ENCODE measurements at places on chromosomes 16 and 17.

GRCh38 chr16:4093495-4094126, 22.6 kb downstream of the ADCY9 start:
- DNase-seq, result no peak

- DNase-seq, result no peak
Measured at GRCh38 chr17:18877104-18877645, 19.2 kb downstream of the PRPSAP2 start.

DNA sequence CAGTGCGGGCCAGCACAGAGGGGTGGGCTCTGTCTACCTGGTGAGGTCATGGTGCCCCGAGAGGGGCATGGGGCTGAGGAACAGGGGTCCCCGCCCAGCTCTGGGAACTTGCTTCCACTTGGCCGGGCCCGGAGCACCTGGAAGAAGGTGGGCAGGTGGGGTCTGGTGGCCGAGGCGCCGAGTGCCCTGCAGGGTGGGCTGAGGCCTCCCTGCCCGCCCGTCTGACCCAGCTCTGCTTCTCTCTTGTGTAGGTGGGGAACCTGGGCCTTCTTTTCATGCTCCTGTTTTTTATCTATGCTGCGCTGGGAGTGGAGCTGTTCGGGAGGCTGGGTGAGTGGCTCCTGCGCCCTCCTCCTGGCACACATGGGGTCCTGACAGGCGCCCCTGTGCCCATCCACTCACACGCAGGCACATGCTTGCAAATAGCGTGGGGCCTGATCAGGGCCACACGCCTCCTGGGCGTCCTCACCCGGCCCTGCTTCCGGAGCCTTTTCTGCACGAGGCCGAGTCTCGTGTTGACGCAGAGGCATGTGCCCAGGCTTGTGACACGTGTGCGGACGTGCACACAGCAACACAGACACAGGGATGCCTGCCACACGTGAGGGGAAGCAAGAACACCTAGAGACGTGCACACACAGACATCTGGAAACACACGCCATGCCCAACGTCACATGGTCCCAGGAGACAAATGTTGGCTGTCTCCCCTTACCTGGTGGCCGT, 8.2 kb downstream of the TPSG1 start:
- no peak for DNase-seq

GRCh38 chr17:12094336-12094735, 73.7 kb downstream of the MAP2K4 start:
- DNase-seq, result no peak

- DNase-seq, result no peak
Measured at GRCh38 chr16:80459331-80459777, 81.4 kb upstream of the DYNLRB2 start.

GRCh38 chr17:45228763-45229539, 7.3 kb downstream of the FMNL1 start:
- no peak for DNase-seq

DNA sequence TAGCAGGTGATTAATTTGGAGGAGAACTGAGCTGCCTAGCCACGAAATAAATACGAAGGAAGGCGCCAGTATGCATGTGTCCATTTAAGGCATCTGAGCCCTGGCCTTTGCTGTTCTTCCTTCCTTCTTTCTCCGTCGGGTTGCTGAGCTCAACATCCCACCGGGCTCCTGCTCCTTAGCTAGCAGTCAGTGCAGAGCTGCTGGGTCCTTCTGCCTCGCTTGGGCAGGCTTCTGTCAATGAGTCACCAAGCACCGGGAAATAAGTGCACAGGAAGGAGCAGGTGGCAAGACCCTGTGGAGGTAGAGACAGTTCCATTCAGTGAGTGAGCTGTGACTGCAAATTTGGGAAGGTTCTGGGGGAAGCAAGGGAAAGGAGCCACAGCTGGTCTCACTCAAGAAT, 120.7 kb downstream of the CCDC182 start:
- DNase-seq, result no peak

- no peak for DNase-seq
Measured at GRCh38 chr17:27575912-27576252, 55.1 kb upstream of the LGALS9 start.

DNA sequence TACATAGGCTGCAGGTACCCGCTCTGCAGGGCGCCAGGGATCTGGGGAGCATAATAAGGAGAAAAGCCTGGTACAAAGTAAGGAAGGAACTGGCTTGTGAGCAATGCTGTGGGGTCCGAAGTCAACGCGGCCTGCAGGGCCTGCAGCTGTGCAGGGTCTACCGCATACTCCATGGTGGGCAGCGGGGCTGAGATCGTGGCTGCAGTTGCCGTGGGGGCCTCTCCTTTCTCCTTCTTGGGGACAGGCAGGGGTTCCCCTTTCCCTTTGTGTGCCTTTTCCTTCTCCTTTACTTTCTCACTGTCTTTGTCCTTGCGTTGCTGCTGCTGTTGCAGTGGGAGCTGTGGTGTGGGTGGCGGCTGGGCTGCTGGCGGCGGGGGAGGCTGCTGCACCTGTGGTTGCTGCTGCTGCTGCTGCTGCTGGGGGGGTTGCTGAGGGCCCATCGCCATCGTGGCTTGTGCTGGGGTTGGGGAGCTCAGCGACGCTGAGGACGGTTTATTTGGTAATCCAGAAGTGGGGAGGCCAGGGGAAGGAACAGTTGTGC, 259.6 kb downstream of the ZFHX3 start:
- no peak for DNase-seq

- DNase-seq, result no peak
Measured at GRCh38 chr17:73384926-73385325, 73.1 kb upstream of the CDC42EP4 start.

- DNase-seq, result no peak
Measured at GRCh38 chr16:65837464-65837863, 529.0 kb upstream of the CDH5 start.

- no peak for DNase-seq
Measured at GRCh38 chr17:56910509-56911235, 3.2 kb downstream of the TRIM25 start.

GRCh38 chr16:16989368-16989767, 481.4 kb downstream of the XYLT1 start:
- DNase-seq, result no peak

- no peak for DNase-seq
Measured at GRCh38 chr17:79699386-79700036, 31.2 kb upstream of the ENPP7 start.

GRCh38 chr16:11024333-11025053, 80.1 kb downstream of the CLEC16A start:
- DNase-seq, result no peak

DNA sequence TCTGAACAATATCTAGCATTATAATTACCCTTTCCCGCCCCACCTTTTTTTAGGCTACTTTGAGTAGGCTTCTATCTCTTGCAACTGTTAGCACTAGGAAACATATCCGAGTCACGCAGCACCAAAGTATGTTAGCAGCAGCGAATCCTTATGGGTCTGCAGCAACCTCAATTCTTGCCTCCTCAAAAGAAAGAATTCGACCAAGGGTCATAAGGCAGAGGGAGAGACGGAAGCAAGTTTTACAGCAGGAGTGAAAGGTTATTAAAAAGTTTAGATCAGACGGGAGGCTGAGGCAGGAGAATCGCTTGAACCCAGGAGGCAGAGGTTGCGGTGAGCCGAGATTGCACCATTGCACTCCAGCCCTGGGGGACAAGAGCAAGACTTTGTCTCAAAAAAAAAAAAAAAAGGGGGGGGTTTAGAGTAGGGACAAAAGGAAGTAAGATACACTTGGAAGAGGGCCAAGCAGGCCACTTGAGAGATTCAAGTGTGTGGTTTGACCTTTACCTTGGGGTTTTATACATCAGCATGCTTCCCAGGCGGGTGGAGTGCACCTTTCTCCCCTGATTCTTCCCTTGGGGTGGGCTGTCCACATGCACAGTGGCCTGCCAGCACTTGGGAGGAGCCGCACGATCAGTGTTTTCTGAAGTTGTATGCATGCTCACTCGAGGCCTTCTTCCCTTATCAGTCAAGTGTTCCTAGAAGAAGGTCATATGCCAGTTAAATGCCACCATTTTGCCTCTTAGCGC, 67.7 kb downstream of the HLF start:
- DNase-seq, result no peak

DNA sequence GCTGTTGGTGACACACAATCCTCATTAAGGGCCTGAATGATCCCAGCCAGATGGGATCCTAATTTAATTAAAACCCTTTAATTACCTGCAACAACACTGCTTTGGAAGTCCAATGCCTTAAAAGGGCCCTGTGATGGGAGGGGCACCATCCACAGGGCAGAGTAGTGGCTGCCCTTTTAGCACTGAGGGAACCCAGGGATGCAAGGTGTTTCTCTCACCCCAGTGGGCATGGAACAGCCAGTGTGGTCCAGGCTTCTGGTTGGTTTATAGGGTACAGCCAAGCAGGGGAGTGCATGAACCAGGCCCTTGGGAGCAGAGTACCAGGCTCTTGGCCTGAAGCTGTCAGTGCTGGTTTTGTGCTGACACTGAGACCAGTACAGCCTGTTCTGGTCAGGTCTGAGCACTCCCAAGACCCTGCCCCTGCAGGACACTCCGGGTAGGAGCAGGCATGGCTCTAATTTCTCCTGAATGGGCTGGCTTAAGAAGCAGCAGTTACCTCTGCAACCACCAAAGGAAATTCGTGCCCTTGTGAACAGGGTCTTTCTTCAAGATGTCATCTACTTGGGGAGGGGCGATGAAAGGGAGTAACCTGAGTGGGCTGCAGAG, 9.9 kb downstream of the NXPH3 start:
- no peak for DNase-seq

DNA sequence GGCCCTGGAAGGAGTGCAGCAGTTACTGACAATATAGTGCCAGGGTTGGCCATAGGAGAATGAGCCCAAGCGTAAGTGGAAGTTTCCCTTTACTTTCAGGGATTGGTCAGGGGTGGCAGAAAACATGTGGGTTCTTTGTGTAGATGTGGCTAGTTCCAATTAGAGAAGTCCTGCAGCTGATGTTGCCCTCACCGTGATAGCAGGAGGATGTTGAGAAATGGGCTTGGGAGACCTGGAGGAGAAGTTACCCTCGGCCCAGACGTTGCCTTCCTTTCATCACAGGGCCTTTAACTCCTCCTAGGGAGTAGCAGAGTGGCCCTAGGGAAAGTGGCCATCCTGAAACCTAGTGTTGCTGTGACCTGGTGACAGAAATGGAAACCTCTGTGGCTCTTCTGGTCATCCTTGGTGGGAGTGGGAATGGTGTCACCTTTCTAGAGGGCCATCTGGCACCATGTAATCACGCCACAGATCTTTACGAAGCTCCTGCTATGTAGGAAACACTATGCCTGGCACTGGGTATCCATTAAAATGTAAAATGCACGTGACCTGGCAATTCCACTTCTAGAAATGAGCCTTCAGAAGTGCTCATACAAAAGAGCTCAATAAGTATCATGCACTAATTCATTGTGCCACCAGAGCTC, 6.7 kb downstream of the TMEM92 start:
- DNase-seq, result no peak

- no peak for DNase-seq
Measured at GRCh38 chr16:87201790-87202189, 115.4 kb downstream of the C16orf95 start.

- no peak for DNase-seq
Measured at GRCh38 chr17:81027591-81028505, 7.1 kb upstream of the BAIAP2 start.

- DNase-seq, result no peak
Measured at GRCh38 chr16:888901-889570, 81.7 kb downstream of the LMF1 start.

- DNase-seq, result no peak
Measured at GRCh38 chr17:68763562-68763961, 162.4 kb upstream of the FAM20A start.

DNA sequence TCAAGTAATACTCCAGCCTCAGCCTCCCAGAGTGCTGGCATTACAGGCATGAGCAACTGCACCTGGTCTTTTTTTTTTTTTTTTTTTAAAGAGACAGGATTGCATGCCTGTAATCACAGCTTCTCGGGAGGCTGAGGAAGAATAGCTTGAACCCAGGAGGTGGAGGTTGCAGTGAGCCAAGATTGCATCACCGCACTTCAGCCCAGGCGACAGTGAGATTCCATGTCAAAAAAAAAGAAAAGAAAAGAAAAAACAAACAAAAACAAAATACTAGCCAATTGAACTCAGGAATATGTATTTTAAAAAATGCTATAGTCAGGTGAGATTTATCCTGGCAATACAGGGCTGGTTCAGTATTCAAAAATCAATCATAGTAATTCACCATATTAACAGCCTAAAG, 117.7 kb upstream of the TMEM97 start:
- DNase-seq, result no peak

DNA sequence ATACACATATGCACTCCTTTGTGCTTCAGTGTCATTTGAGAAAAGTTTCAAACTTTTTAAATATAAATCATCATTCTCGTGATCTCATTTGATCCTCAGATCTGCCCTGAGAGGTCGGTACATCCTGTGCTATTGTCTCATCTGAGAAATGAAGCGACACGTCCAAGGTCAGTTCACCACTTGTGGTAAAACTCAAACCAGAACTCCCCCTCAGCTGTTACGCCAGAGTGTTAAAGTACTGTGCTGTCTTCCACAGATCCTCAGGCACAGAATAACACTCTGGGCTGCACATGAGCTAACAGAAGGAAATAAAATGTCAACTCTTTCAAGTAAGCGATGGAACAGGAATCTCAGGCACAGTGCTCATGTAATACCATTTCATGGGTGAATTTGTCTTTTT, 31.4 kb downstream of the ANKFN1 start:
- no peak for DNase-seq

- no peak for DNase-seq
Measured at GRCh38 chr16:6510261-6510660, 822.4 kb upstream of the RBFOX1 start.

DNA sequence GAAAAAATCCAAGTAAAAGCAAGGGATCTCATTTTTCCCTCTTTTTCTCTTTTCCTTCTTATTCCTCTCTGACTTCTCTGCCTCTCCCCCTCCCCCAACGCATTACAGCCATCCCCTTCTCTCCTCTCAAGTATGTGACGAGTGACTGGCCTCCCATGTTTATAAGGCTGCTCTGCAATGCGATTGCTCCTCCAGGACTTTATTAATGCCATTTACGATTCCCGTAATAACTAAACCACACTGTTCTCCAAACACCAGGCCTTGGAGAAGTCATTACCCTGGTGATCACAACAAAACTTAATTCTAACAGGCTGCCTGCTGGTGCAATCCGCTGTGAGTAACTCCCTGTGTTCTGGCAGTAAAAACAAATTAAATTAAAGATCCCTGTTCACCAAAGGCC, 88.8 kb downstream of the HS3ST3B1 start:
- DNase-seq, result no peak

DNA sequence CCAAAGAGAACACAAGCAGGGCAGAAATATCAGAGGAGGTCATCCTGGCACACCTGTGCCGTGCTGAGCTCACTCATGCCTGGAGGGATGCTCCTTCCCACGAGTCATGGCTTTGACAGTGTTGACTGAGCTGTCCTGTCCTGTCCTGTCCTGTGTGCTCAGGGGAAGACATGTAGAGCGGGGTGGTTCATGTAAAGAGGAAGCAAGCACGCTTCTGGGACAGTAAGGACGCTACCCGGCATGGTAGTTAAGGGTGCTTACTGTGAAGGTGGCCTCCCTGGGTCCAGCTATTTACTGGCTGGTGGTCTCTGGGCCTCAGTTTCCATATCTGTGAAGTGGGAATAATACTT, 398 bp downstream of the LGALS9 start:
- DNase-seq, result no peak

DNA sequence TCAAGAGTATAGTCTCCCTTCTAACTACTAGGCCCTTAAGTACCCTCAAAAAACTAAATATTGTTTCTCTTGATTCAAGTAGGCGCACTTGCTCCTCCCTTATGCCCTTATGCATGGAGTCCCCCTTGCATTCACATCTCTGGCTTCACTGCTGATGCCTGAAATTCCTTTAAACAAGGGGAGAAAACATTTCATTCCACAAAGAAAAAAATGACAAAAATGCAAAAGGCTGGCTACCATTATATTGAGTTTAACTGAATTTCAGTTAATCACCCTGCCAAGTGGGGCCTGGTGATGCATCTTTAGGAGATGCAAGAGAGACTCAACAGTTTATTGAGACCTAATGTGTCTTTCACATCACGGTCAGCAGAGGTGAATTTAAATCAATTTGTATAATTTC, 35.6 kb downstream of the CRLF3 start:
- no peak for DNase-seq
